Activated CD8-positive, alpha-beta memory T cell treated with anti-CD3 and anti-CD28 coated beads, Interleukin-2, amount 50 U/mL, for 4 hours (primary cell): ENCODE measurements at places on chromosomes 4 and X.

DNA sequence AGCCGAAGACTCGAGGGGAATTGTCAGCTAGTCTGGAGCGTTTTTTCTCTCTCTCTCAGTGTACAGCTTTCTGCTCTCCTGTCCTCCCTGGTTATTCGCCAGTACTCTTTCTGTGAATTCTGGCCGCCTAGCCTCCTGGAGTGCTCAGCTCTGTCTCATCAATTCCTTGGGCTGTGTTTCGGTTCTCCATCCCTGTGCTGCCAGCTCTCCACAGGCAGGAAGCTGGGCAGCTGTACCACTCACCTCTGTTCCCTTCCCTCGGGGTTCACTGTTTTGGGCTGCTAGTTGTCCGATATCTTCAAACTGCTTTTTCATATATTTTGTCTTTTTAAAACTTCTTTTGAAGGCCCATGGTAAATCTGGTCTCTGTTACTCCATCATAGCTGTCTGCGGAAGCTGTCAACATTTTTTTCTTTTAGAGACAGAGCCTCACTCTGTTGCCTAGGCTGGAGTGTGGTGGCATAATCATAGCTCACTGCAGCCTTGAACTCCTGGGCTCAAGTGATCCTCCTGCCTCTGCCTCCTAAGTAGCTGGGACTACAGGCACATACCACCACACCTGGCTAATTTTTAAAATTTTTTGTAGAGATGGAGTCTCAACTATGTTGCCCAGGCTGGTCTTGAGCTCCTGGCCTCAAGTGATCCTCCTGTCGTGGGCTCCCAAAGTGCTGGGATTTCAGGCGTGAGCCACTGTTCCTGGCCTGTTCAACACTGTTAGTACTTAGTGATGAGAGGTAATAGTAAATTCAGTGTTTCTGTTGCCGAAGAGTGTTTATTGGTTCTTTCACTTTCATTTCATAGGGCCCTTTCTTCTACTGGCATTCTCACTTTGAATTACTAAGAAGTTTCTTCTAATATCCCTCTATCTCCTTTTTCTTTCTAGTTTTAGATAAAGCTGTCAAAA is 18.6 kb downstream of the ZCCHC4 start:
- no peak for DNase-seq

- DNase-seq, result no peak
These were observed 154.5 kb downstream of the PALLD start for GRCh38 chr4:168651374-168651773.

GRCh38 chrX:70592091-70592490 is 147.5 kb downstream of the DLG3 start:
- DNase-seq, result no peak

GRCh38 chr4:67874986-67875385 is 8.8 kb downstream of the TMPRSS11D start:
- no peak for DNase-seq

GRCh38 chr4:1873776-1874175 is 2.6 kb downstream of the NSD2 start:
- DNase-seq, result no peak
